ENCODE measurements at places on chromosomes 7 and 10.

DNA sequence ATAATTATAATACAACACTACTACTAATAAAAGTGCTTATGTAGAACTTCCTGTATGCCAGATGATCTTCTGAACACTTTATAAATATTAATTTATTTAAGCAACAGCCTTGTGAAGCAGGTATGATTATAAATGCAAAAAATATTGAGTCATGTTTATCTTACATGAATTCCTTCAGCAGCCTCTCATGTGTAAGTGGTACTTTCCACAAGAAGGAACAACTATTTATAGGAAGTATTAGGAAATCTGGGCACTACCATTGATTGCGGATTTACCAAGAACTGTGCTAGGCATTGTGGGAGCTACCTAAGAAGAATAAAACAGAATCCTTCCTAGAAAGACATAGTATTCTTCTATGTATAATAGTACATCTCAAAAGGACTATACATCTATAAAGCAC, 10.7 kb upstream of the STEAP4 start:
- DNase-seq = no peak

- DNase-seq = no peak
Observed at GRCh38 chr7:26440233-26441001, 148.8 kb downstream of the SNX10 start.

DNA sequence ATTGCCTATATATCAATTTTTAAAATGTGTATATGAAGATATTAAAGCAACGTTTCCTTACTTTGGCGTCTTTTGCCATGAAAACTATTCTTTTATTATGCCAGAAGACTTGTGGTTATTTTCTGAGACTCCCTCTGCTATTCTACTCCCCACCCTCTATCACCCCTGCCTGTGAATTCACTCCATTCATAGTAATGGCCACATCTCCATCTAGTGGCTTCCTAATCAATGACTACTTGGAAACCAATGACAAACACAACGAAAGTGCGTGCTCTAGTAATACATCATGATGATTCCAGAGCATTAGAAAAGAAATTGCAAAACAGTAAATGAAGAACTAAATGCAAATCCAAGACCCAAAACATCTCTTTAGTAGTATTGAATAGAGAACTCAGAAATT, 186.7 kb upstream of the HGF start:
- DNase-seq = peak; percentile 36

DNA sequence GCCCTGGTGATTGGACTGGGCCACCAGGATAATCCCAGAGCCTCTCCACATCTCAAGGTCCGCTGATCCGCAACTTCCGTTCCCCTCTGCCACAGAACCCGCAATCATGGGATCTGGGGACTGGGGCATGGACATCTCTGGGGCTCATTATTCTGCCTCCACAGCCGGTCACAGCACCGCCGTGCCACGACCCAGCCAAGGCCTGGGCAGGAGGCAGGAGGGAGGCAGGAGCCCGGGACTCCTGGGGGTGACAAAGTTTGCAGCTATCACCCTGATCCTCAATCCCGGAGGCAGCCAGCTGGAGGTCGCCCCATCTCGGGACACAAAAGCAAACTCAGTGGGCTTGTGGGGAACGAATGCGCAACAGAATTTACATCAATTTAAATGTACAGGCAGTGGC, 42.9 kb upstream of the TNRC18 start:
- DNase-seq = no peak

DNA sequence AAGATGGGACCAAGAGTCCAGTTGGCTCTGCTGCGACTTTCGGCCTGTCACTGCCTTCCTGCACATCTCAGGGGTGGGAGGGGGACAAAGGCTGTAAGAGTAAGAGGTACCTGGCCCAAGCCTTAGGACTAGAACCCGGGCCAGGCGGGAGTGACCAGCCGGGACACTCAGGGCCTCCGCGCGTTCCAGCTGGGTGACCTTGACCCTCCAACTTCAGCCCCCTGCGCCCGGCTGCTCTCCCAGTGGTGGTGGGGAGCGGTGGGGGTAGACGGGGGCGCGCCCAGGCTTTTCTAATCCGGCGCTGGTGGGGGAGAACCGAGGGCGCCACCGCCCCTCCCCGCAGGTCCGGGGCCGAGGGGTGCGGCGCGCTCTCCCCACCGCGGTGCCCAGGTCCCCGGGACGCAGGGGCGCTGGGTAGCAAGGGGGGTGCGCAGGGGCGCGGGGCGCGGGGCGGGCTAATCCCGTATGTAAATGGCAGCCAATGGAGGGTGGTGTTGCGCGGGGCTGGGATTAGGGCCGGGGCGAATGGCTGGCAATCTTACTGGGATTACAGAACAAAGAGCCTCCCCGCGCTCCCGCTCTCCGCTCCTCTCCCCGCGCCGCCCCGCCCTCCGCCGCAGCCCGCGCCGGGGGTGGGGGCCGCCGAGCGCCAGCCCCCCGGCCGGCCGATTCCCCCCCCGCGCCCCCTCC, at the start of gene GTF2IRD1:
GTF2IRD1 (plus strand) TSS at position 585 of the 690 bp plus-strand sequence. CDS start 54,175 bp downstream, outside the sequence.
- DNase-seq = peak; percentile 86

DNA sequence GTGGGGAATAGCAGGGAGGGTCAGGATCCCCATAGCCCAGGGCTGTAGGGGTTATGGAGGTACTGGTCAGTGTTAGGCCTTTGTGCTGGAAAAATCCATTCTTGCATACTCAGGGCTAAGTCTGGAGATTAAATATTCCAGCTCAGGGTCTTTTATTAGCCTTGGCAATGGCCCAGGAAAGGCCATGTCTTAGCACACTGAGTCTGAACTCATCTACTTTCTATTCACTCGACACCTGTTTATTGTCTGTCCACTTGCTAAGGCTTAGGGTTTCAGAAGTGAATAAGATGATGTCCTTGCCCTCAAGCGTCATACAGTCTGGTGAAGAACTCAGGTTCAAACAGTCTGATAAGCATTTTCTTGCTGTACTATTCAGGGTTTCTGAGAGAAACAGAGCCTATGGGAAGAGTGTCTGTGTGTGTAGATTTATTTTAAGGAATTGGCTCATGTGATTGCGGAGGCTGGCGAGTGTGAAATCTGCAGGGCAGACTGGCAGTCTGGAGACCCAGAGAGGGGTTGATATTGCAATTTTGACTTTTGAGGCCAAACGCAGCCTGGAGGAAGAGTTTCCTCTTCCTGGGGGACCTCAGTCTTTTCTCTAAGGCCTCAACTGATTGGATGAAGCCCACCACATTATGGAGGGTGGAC, 135.8 kb downstream of the RAMP3 start:
- no peak for DNase-seq
